ENCODE measurements at places on chromosomes 1 and 21.

DNA sequence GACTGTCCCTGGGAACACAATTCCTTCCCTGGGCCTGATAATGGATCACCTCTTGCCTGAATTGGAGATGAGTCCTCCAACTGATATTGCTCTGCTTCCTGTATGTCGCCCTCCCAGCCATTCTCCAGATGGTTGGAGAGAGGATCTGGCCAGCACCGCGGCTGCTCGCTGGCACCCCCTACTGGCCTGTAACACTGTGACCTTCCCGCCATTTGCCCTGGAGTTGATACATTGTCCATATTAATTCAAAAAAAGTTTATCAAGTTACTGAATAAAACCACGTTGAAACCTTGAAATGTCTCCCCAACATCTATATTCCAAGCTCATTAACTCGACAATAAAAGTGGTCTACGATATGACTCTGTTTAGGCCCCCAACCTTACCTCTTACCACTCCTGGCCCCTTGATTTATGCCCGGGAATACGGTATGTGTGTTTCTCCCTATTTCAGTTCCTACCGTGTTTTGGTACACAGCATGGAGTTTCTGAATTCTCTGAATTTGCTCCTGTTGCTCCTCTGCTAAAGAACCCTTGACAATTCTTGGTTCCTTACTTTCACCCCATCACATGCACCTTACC is 241.8 kb upstream of the KIAA0040 start:
- DNase-seq, result no peak

GRCh38 chr1:113917400-113918082 is 11.6 kb upstream of the HIPK1 start:
- no peak for DNase-seq

- DNase-seq, result no peak
Observed at GRCh38 chr21:23021481-23021880, 2023.3 kb downstream of the NCAM2 start.

- no peak for DNase-seq
Observed at GRCh38 chr1:34389974-34390373, 213.3 kb downstream of the C1orf94 start.

DNA sequence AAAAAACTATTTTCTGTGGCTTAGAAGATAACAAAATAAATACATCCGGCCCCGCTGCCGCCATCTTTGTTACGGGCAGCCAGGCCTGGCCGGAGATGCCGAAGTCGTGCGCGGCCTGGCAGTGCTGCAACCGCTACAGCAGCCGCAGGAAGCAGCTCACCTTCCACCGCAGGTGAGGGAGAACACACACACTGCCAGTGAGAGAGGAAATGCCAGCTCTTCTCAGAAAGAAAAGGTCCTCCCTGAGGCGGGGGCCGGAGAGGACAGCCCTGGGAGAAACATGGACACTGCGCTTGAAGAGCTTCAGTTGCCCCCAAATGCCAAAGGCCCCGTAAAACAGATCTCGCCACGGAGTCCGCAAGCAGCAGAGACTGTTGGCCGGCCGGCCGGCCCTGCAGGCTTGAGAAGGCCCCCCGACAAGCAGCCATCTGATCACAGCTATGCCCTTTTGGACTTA is 323.2 kb downstream of the AMY1C start:
- DNase-seq, result no peak

- no peak for DNase-seq
Observed at GRCh38 chr1:71986160-71986559, 296.2 kb downstream of the NEGR1 start.

DNA sequence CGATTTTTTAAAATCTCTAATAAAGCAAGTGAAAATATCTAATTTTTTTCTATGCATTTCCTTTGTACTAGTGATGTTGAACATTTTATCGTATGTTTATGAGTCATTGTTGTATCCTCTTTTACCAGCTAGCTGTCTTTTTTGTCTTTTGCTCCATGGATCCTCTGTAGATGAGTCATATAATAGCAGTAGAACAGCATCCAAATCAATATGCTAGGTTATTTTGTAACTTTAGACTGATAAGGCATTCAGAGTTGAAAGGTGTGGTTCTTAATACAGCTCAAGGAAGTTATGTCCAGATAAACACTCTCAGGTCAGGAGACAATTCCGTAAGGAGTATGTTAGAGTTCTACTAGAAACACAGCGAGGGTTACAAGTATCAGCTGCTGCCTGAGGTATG is 31.9 kb downstream of the MAP10 start:
- no peak for DNase-seq

DNA sequence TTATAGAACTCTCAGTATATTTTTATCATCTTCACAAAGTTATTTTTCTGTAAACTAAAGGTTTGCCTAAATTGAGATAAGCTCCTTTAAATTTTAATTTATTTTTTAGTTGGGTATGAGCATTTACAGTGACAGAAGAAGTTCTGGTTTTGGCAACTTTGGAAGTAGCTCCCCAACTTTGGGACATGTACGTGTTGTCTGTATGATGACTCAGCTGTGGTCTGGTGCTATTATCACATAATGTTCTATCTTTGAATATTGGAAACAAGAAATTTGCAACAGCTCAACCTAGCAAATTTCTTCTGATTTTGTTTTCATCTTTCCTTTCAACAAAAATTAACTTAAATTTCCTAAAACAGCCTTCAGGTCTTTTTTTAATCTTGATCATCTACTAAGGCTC is 46.6 kb upstream of the C1orf105 start:
- no peak for DNase-seq

- no peak for DNase-seq
Observed at GRCh38 chr1:54811066-54811465, 9.9 kb upstream of the TTC22 start.

DNA sequence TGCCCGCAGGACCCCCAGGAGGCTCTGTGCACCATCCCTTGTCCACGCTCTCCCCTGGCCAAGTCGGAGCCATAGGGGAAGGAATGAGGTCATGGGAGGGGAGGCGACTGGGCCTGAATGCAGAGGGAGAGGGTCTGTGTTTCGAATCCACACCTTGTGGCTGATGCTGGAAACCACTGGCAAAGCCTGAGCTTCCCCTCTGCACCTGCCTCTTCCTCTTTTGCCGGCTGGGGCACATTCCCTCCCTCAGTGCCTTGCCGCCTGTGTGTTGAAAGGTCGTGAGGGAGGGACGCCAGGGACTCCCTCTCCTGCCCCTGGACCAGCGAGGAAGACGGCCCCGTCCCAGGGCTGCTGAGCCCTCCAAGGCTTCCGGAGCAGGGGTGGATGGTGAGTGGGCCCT is 27.3 kb downstream of the PRDM16 start:
- DNase-seq, result no peak

GRCh38 chr1:3423245-3423829 is 31.1 kb upstream of the ARHGEF16 start:
- no peak for DNase-seq

DNA sequence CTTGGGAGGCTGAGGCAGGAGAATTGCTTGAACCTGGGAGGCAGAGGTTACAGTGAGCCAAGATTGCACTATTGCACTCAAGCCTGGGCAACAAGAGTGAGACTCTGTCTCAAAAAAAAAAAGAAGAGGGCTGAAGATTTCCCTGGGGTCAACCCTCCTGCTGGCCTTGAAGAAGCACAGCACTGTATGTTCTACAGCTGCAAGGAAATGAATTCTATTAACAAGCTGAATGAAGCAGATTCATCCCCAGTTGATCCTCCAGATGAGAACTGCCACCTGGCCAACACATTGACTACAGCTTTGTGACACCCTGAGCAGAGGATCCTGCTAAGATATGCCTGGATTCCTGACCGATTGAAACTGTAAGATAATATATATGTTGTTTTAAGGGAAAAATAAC is 129.5 kb downstream of the ADSS2 start:
- DNase-seq, result no peak

DNA sequence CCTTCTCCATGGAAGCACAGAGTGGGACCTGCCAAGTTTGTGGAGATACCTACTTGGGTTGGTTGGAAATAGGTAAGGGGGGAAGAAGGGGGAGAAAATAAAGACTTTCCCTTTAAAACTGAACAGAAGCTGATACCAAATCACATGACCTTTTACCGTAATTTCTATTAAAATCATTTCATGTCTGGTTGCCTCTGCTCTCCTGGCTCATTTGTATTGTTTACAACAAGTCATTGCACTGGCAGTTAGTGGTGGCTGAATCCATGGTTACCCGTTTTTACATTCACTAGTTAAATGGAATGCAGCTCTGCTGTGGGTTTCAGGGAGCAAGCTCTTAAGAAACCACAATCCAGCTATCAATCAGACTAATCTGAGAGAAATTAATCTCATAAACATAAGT is 353.7 kb upstream of the ESRRG start:
- no peak for DNase-seq

DNA sequence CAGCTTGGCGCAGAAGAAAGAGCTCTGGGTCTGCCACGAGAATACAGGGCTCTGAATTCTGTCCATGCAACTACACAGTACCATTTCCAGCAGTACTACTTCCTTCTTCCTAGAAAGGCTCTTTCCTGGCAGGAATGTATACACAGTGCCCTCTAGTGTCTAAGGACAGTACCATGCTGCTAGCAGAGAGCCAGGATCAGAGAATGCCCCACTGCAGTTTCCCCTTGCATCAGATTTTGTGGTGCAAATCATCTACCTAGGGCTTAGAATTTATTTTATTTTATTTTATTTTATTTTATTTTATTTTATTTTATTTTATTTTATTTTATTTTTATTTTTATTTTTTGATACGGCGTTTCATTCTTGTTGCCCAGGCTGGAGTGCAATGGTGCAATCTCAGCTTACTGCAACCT is 50.8 kb downstream of the PAX7 start:
- no peak for DNase-seq
